Sigmoid colon (tissue), 7 donors: ENCODE measurements at places on chromosomes 2 and 18. TPM values are rescaled to one million over a fixed set of nuclear protein-coding genes. Genes with fewer than 3 reads are reported as not detected.

DNER gene
- 17.7 TPM for total RNA-seq

GCG gene
- total RNA-seq = not detected

MOGAT1 gene
- not detected for total RNA-seq

VWC2L gene
- total RNA-seq = 0.28 TPM

DNA sequence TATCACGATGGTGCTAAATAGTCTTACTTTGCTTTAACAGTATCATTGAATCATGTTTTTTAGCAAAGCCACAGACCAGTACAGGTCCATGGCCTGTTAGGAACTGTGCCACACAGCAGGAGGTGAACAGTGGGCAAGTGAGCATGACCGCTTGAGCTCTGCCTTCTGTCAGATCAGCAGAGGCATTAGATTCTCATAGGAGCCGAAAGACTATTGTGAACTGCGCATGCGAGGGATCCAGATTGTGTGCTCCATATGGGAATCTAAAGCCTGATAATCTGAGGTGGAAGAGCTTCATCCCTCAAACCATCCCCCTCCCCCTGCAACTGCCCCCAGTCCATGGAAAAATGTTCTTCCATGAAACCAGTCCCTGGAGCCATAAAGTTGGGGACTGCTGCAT lies 102.3 kb upstream of the OSR1 start:
- no peak for DNase-seq
- no peak overlapping the region for H3K27ac ChIP-seq
- no peaks in the 10 kb centered on the region for H3K27me3 ChIP-seq
- H3K4me3 ChIP-seq = no peak overlapping the region
- H3K36me3 ChIP-seq = no peaks in the 10 kb centered on the region
- peaks cover 11% of the 10 kb centered on the region for H3K4me1 ChIP-seq

DNA sequence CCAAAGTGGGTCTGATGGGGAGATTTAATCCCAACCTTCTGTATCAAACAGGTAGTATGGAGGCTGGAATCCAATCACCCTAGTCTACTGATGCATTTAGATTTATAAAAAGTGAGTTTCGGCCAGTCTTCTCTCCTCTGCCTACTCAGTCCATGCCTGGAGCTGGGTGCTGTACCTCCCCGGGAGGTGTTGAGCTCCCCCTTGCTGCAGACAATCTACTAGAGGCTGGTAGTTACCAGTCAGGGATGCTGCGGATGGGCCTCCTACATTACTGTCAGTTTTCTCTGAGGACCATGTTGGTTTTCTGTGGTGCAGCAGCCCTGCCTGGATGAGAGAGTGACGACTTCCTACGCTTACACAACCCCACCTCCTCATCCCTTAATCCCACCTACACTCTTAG lies 118.6 kb upstream of the CELF4 start:
- no peak for DNase-seq
- no peak overlapping the region for H3K27ac ChIP-seq
- no peaks in the 10 kb centered on the region for H3K36me3 ChIP-seq
- H3K4me1 ChIP-seq = no peaks in the 10 kb centered on the region

DNA sequence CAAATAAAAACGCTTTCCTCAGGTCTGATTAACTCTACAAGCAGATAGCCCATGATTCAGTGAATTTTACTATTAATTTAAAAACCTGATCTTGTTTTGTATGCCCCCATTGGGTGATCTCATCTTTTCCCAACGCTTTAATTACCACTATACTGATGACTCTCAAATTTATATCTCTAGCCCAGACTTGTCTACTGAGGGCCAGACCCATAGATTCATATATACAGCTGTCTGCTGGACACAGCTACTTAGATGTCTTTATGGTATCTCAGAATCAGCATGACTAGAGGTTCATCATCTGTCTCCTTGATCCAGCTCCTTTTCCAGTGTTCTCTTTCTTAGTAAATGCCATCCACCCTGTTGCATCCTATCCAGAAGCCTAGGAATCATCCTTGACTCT lies 33.8 kb downstream of the TAF1B start:
- H3K36me3 ChIP-seq = peaks cover 4% of the 10 kb centered on the region
- no peaks in the 10 kb centered on the region for H3K4me1 ChIP-seq
- DNase-seq = no peak
- no peak overlapping the region for H3K27ac ChIP-seq

- H3K4me3 ChIP-seq = no peak overlapping the region
- no peaks in the 10 kb centered on the region for H3K4me1 ChIP-seq
- no peak overlapping the region for H3K27ac ChIP-seq
- DNase-seq = no peak
- no peaks in the 10 kb centered on the region for H3K27me3 ChIP-seq
These were observed 29.0 kb upstream of the DOK6 start for GRCh38 chr18:69371729-69372128.

GRCh38 chr18:76981396-76981968 lies 151.1 kb downstream of the MBP start:
- no peaks in the 10 kb centered on the region for H3K36me3 ChIP-seq
- H3K27me3 ChIP-seq = no peaks in the 10 kb centered on the region
- no peak for DNase-seq
- no peaks in the 10 kb centered on the region for H3K4me1 ChIP-seq
- H3K27ac ChIP-seq = no peak overlapping the region
- H3K4me3 ChIP-seq = no peak overlapping the region
